ENCODE measurements at places on chromosomes 4 and X.

- DNase-seq: no peak
Observed at GRCh38 chr4:86414686-86415085, 54.8 kb upstream of the MAPK10 start.

GRCh38 chr4:101306764-101307615 is 40.3 kb downstream of the PPP3CA start:
- DNase-seq: no peak

DNA sequence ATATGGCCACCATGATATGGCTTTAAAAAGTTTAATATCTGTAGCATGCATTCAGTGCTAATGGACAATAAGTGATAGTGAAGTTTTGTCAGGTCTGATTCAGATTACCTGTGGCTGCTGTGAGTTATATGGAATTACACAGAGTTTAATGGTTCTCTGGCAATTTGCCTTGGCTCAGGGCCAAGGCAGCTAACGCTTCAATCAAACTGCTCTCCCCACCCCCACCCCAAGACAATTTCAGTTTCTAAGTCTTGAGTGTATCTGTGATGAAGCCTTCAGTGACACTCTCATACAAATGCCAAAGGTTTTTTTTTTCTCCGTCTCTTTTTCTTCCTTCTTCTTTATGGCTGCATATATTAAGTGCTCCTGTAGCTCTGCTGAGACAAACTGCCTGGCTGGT is 106.6 kb downstream of the SHROOM4 start:
- no peak for DNase-seq

- DNase-seq: no peak
Observed at GRCh38 chr4:173161311-173161710, 7.3 kb upstream of the GALNT7 start.

DNA sequence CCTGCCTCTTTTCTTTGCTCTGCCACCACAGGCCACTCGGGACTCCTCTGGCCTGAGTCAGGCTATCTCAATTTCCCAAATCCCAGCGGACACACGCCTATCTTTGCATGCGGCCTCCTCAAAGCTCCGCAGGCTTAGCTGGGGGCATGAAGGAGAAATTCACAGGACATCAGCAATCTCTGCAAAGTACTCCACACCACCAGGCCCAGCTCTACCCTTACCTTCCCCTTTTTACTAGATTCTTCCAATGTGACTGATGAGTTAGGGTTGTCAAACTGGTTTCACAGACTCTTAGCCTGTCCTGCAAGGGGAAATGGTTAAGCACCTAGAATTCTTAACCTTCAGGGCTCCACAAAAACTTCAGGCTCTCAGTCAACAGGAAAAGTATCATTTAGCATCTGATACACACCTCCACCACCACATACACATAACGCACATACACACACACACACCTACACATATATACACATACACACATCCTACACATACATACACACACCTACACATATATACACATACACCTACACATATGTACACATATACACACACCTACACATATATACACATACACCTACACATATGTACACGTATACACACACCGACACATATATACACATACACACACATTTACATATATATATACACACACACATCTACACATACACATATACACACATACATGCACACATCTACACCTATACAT is 349.1 kb downstream of the ANK2 start:
- DNase-seq: no peak

GRCh38 chr4:96993560-96993959 is 1149.7 kb downstream of the STPG2 start:
- no peak for DNase-seq

DNA sequence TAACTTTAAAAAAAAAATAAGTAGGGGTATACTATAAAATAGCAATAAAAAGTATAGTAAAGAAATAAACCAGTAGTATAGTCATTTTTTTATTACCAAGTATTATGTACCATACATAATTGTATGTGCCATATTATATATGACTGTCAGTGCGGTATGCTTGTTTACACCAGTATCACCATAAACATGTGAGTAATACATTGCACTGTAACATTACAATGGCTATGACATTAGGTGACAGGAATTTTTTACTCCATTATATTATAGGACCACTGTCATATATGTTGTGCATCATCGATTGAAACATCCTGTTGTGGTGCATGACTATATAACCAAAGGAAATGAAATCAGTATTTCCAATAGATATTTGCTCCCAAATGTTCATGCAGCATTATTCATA is 176.9 kb upstream of the ARHGAP24 start:
- no peak for DNase-seq

DNA sequence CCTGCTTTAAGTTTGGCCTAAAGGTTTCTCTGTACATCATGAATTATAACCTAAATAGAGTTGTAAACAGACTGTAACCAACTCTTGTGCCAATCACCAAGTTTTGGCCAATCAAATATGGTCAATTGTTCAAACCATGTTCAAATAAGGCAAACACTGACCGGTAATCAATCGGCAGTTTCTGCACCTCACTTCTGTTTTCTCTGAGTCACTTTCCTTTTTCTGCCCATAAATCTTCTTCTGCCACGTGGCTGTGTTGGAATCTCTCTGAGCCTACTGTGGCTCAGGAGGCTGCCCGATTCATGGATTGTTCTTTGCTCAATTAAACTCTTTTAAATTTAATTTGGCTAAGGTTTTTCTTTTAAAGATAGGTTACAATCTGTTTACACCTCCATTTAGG is 16.5 kb upstream of the ENPP6 start:
- no peak for DNase-seq

GRCh38 chr4:120472447-120473131 is 405.9 kb upstream of the MAD2L1 start:
- no peak for DNase-seq

DNA sequence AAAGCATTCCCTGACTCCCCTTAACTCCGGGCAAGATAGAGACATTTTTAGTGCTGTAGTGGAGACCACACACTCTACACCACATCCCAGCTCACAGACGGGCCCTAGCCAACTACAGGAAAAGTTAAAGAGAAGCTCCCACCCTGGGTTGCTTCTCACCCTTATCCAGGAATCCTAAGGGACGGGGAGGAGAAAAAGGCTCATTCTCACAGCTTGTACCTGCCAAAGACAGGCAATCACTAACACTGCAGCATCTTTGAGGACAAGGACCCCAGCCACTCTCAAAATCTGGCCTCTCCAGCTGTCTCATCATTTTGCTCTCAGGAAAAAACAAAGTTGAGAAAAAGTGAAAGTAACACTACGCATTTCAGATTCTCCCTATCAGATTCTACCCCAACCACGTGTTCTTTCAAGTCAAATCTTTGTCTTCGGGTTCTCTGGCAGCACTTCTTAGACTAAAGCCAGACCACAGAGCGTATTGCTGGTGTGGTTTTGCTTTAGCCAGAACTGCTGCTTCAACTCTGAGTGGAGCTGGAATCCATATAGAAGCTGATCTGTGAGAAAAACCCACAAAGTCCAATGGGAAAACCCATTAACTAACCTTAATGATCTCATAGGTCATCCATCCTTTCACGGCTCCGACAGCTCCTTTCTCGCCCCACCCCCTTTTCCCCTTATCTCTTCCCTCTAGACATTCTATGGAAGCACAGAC is 605.9 kb upstream of the DIPK2B start:
- peak; percentile 80 for DNase-seq

- no peak for DNase-seq
Observed at GRCh38 chrX:119762718-119763117, 4.3 kb downstream of the SOWAHD start.

GRCh38 chrX:24428516-24428915 is 36.6 kb upstream of the PDK3 start:
- no peak for DNase-seq

GRCh38 chr4:139530833-139531427 is 25.1 kb downstream of the SETD7 start:
- peak; percentile 72 for DNase-seq

- no peak for DNase-seq
Observed at GRCh38 chr4:143163614-143164013, 21.1 kb upstream of the USP38 start.

- DNase-seq: no peak
Observed at GRCh38 chrX:103722505-103722904, 11.8 kb downstream of the TMEM31 start.
